ENCODE measurements at places on chromosomes 3 and 15. TPM values are rescaled to one million over a fixed set of nuclear protein-coding genes. Genes with fewer than 3 reads are reported as not detected.

GRCh38 chr3:159674583-159674982, 314.1 kb upstream of the IL12A start:
- H3K27ac ChIP-seq: no peak overlapping the region
- peaks cover 19% of the 10 kb centered on the region for H3K4me1 ChIP-seq
- no peaks in the 10 kb centered on the region for H3K36me3 ChIP-seq
- H3K4me3 ChIP-seq: no peak overlapping the region

The CLDN1 gene
- 9.7 TPM for total RNA-seq

GRCh38 chr3:107988460-107989175, 102.2 kb downstream of the CD47 start:
- peak overlapping the region; percentile 90 for H3K27ac ChIP-seq
- H3K36me3 ChIP-seq: no peaks in the 10 kb centered on the region
- H3K27me3 ChIP-seq: no peaks in the 10 kb centered on the region
- H3K4me1 ChIP-seq: peaks cover 50% of the 10 kb centered on the region

- H3K27ac ChIP-seq: no peak overlapping the region
- no peaks in the 10 kb centered on the region for H3K27me3 ChIP-seq
- peaks cover 11% of the 10 kb centered on the region for H3K4me1 ChIP-seq
- no peak overlapping the region for H3K4me3 ChIP-seq
Observed at GRCh38 chr3:66335671-66336070, 114.9 kb downstream of the SLC25A26 start.

The REC114 gene
- not detected for total RNA-seq

GRCh38 chr3:146249921-146250320, 984 bp downstream of the PLSCR4 start:
- peaks cover 5% of the 10 kb centered on the region for H3K4me1 ChIP-seq
- no peaks in the 10 kb centered on the region for H3K36me3 ChIP-seq

- no peaks in the 10 kb centered on the region for H3K36me3 ChIP-seq
- no peaks in the 10 kb centered on the region for H3K4me1 ChIP-seq
- H3K27ac ChIP-seq: no peak overlapping the region
- H3K4me3 ChIP-seq: no peak overlapping the region
Observed at GRCh38 chr3:99774467-99774866, 43.2 kb upstream of the CMSS1 start.

DNA sequence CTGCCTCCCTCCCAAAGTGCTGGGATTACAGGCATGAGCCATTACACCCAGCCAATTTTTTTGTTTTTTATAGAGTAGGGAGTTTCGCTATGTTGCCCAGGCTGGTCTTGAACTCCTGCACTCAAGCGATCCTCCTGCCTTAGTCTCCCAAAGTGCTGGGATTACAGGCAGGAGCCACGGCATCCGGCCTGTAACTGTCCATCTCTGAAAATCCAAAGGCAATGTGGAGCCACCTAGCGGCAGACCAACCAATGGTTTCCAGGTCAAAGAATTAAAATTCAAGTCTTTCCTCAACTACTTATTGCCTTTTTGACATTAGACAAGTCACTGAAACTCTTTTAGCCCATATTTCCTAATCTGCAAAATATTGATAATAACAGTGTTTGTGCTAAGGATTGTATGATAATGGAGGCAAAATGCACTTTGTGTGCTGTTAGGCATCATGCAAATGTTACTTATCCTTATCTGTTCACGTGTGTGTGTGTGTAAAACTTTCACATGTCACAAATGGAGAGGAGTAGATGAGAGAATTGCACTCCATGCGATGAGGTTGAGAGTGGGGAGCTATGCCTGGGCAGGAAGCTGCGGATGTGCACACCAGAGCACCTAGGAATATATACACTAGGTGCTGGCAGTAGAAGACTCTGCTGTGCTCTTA, 48.7 kb downstream of the COL8A1 start:
- H3K27me3 ChIP-seq: peaks cover 8% of the 10 kb centered on the region
- no peaks in the 10 kb centered on the region for H3K4me1 ChIP-seq
- DNase-seq: no peak
- no peak overlapping the region for H3K4me3 ChIP-seq

The IGSF11 gene
- total RNA-seq: 2.3 TPM

GRCh38 chr3:66390013-66390412, 110.8 kb downstream of the LRIG1 start:
- peaks cover 18% of the 10 kb centered on the region for H3K4me1 ChIP-seq
- peaks cover 62% of the 10 kb centered on the region for H3K36me3 ChIP-seq
- no peak overlapping the region for H3K27ac ChIP-seq

The SRGAP3 gene
- 41.7 TPM for total RNA-seq

The SUCNR1 gene
- 0.75 TPM for total RNA-seq

The MORC1 gene
- total RNA-seq: not detected

DNA sequence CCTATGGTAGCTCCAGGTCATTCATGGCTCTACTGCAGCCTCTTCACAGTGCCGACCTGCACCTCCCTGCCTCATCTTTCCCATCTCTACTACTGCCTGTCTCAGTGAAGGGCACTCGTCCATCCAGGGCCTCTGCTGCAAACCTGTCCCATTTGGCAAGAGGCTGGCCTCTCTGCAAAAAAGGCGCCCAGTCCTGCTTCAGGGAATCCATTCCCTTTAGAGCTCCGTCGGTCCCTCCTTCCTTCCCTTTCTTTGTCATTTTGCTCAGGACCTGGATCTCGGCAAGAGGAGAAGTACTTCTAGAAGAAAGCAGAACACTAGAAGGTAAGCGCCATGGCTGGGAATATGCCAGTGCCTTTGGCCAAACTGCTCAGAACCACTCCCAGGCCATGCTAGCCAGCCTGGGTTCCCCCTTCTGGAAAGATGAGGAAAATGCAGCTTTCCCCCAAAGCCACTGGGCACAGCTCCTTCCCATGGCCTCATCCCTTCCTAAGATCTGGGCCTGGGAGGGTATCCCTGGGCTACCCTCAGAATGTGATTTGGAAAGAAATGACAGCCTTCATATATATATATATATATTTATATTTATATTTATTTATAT, 6.4 kb upstream of the ISL2 start:
- no peak overlapping the region for H3K27ac ChIP-seq
- H3K4me3 ChIP-seq: no peak overlapping the region
- no peak for DNase-seq
- peaks cover 3% of the 10 kb centered on the region for H3K36me3 ChIP-seq

GRCh38 chr3:106560451-106560966, 691.7 kb upstream of the CBLB start:
- no peak for DNase-seq
- no peaks in the 10 kb centered on the region for H3K4me1 ChIP-seq
- H3K27me3 ChIP-seq: no peaks in the 10 kb centered on the region
- H3K27ac ChIP-seq: peak overlapping the region; percentile 73
- H3K4me3 ChIP-seq: no peak overlapping the region

The APOD gene
- total RNA-seq: 0.57 TPM

GRCh38 chr3:156659260-156659659, 15.1 kb upstream of the TIPARP start:
- H3K27me3 ChIP-seq: peaks cover 3% of the 10 kb centered on the region
- H3K27ac ChIP-seq: no peak overlapping the region
- DNase-seq: no peak
- H3K4me3 ChIP-seq: no peak overlapping the region

The GRK7 gene
- total RNA-seq: not detected

DNA sequence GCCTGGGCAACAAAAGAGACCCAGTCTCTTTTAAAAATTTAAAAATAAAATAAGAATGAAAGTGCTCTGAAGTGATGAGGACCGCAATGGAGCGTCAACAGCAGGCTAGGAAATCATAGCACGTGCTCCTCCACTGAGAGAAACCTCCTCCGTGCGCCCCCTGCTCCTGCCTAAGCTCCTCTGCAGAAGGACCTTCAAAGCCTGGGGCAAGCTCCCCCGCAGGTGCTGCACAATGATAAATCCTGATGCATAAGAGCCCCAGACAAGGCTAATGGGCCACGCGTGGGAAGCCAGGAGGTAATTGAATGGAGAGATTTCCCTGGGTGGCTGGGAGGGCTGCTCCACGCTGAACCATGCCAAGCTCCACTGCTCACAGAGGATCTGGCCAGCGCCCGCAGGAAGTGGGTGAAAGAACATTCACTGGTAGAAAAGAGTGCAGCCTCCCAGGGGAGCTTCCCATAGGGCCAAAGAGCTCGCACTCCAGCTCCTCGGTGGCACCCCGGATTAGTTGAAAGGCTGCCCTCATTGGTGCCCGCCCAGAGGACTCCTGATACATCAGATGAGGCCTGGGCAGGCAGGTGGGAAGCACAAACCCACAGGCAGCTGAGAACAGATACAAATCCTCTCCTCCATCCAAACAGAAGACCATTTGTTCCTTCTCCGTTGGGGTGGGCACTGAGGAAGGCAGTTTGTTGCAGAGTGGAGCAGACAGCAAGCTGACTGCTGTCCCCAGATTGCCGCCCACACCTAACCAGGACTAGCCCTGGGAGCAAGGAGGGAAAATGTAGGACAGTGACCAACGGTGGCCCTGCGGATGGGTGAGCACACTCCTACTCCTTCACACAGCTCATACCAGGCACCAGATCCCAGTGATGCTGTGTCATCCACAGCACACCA, 52.5 kb downstream of the CPN2 start:
- peaks cover 40% of the 10 kb centered on the region for H3K4me1 ChIP-seq
- H3K4me3 ChIP-seq: no peak overlapping the region
- H3K36me3 ChIP-seq: peaks cover 7% of the 10 kb centered on the region

DNA sequence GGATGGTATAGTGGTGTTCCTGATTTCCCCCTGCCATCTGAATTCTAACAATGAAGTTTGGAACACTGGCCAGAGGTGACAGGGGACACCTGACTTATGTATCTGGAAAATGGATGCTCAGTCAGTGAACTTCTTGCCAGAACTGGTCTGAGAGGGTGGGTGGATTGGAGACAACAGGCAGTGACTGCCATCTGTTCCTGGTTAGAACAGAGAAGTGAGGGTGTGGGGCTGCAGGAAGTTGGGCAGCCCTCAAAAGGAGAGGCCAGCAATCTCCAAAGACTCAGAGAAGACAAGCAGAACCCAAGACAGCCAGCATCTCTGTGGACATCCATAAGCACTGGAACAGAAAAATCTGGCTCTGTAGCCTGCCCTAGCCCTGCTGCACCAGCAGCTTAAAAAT, 50.5 kb downstream of the ANP32A start:
- peaks cover 10% of the 10 kb centered on the region for H3K4me1 ChIP-seq
- peak; percentile 25 for DNase-seq
- H3K27ac ChIP-seq: no peak overlapping the region
- no peak overlapping the region for H3K4me3 ChIP-seq

The FBXO40 gene
- not detected for total RNA-seq

DNA sequence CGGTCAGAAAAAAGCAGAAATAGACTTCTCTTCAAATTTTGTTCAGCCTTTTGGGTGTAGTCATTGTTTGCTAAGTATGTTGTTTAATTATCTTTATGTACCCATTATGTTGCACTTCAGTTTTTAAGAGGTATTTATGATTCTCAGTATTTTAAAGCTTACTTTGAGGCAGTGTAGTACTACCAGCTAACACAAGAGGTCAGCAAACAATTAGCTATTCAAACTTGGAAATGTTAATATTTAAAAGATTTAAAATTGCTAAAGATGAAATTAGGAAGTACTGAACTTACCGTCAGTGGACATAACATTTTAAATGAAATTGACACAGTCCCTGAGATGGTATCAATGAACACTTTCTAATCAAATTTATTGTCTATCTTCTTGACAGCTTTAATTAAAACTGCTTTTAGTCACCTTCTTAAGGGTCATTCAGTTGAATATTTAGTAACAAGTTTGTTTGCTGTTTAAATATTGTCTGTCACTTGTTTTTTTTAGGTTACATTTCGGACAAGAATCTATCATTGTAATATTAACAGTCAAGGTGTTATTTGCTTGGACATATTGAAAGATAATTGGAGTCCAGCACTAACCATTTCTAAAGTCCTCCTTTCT, 28.1 kb downstream of the NKIRAS1 start:
- DNase-seq: no peak
- no peak overlapping the region for H3K4me3 ChIP-seq
- H3K27me3 ChIP-seq: no peaks in the 10 kb centered on the region
- H3K4me1 ChIP-seq: peaks cover 5% of the 10 kb centered on the region
- peaks cover 30% of the 10 kb centered on the region for H3K36me3 ChIP-seq
- H3K27ac ChIP-seq: no peak overlapping the region

- peaks cover 4% of the 10 kb centered on the region for H3K27me3 ChIP-seq
- no peaks in the 10 kb centered on the region for H3K4me1 ChIP-seq
- no peaks in the 10 kb centered on the region for H3K36me3 ChIP-seq
- no peak overlapping the region for H3K27ac ChIP-seq
Observed at GRCh38 chr3:131417751-131418150, 36.2 kb downstream of the NUDT16 start.

DNA sequence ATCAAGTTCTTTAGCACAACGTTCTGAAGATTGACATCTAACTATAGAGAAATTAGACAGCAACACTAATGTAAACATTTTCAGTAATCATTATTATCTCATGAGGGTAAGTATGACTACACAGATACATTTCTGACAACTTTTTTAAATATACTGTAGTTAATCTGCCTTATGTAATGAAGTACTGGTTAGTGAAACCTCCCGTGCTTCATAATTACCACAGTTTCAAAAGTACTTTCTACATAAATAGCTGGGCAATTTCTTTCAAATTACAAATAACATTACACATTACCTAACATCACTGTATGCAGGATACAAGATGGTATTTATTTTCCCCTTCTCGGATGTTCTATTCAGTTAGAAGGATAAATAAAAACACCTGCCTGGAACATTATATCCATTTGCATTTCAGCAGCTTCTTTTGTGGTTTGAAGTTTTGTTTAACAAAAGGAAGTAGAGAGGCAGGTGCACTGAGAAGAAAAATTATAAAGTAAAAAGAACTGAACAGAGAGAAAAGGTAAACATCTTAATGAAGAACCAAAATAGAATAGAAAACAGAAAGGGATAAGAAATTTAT, 1241.5 kb upstream of the GBE1 start:
- no peaks in the 10 kb centered on the region for H3K4me1 ChIP-seq
- no peaks in the 10 kb centered on the region for H3K36me3 ChIP-seq
- DNase-seq: no peak
- H3K27ac ChIP-seq: no peak overlapping the region
- H3K4me3 ChIP-seq: no peak overlapping the region

The P2RY1 gene
- total RNA-seq: 2.3 TPM

The SHF gene
- 29.0 TPM for total RNA-seq

DNA sequence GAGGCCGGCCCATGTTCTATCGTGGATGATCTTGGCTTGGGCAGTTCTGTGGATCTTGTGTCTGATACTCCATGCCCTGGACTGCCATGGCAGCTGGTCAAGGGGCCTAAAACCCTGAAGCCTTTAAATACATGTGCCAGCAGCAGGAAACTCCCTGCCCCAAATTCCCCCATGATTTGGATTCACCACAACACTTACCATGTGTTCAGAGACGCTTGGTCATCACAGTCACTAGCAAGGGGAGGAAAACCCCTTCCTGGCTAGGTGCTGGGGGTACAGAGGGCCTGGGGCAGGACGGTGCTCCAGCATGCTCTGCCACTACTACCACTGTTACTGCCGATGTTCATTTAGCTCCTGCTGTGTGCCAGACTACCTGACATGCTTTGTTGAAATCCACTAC, 94.4 kb downstream of the DNAJB8 start:
- no peak for DNase-seq
- H3K36me3 ChIP-seq: peaks cover 9% of the 10 kb centered on the region
- H3K27ac ChIP-seq: no peak overlapping the region
- peaks cover 3% of the 10 kb centered on the region for H3K4me1 ChIP-seq

- no peaks in the 10 kb centered on the region for H3K36me3 ChIP-seq
- DNase-seq: no peak
- H3K27ac ChIP-seq: peak overlapping the region; percentile 41
Observed at GRCh38 chr3:106728315-106729098, 648.7 kb upstream of the CCDC54 start.
